ENCODE measurements at places on chromosomes 11 and 22. TPM values are rescaled to one million over a fixed set of nuclear protein-coding genes. Genes with fewer than 3 reads are reported as not detected.

GGTLC2 gene
- not detected for total RNA-seq

CHEK1 gene
- 26.2 TPM for total RNA-seq

SCUBE2 gene
- 0.26 TPM for total RNA-seq

USP2 gene
- 0.26 TPM for total RNA-seq

OR5M10 gene
- not detected for total RNA-seq

PDGFD gene
- 7.2 TPM for total RNA-seq

PHF21B gene
- total RNA-seq = not detected

OR8D1 gene
- total RNA-seq = under 0.01 TPM

DHCR7 gene
- 159 TPM for total RNA-seq

ROBO3 gene
- total RNA-seq = 23.5 TPM

P2RX6 gene
- total RNA-seq = 2.1 TPM

EHF gene
- total RNA-seq = 0.64 TPM

TMPRSS5 gene
- 0.32 TPM for total RNA-seq

HMGXB4 gene
- total RNA-seq = 23.8 TPM

SEZ6L gene
- total RNA-seq = not detected

DLG2 gene
- 1.6 TPM for total RNA-seq

KCNJ4 gene
- total RNA-seq = not detected

RTN3 gene
- 115 TPM for total RNA-seq

LRP5 gene
- total RNA-seq = 14.9 TPM

PRAME gene
- total RNA-seq = not detected

MGAT3 gene
- total RNA-seq = 2.1 TPM

ZP1 gene
- total RNA-seq = 1.6 TPM

MUC5AC gene
- not detected for total RNA-seq

E2F8 gene
- 2.7 TPM for total RNA-seq

DGCR6L gene
- total RNA-seq = 65.7 TPM
